ENCODE measurements at places on chromosomes 4 and X. TPM values are rescaled to one million over a fixed set of nuclear protein-coding genes. Genes with fewer than 3 reads are reported as not detected.

GRCh38 chrX:149846789-149847188 lies 34.2 kb upstream of the MAGEA8 start:
- no peak for DNase-seq

DNA sequence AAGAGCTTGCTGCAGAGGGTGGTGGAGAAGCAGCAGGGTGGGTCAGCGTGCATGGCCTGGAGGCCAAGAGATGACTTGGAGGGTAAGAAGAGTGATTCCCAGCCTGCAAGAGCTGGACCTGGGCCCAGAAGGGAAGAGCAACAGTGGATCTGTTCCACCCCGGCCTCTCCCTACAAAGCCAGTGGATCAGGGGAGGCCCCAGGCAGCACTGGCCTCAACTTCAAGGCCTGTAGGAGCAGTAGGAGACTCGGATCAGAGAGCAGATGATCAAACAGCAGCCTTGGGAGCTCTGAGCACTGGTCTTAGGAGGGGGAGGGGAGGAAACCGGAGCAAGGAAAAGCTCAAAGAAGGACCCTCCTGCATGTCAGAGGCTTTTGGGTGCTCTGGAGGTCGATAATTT lies 7.6 kb downstream of the L1CAM start:
- DNase-seq: no peak

GRCh38 chr4:20384456-20384855 lies 132.8 kb downstream of the SLIT2 start:
- DNase-seq: no peak

GRCh38 chr4:58957711-58958110 lies 1847.5 kb upstream of the IGFBP7 start:
- no peak for DNase-seq

GRCh38 chrX:115036029-115036428 lies 18.6 kb upstream of the IL13RA2 start:
- no peak for DNase-seq

DNA sequence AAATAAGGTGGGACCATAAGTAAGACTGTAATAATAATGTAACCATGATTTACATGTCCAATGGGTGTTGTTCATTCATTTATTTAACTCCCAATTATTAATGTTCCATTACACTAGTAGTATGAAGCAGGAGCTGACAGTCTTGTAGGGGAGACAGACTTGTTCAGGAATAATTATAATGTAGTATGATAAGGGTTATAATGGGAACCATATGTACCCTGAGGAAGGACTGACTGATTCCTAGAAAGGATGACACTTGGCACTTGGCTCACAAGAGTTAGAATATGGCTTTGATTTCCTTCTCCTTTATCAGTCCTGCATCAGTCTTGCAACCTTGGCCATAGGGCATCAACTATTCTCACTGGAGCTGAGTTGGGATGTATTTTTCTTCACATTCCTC lies 24.2 kb downstream of the PCDH7 start:
- no peak for DNase-seq

DNA sequence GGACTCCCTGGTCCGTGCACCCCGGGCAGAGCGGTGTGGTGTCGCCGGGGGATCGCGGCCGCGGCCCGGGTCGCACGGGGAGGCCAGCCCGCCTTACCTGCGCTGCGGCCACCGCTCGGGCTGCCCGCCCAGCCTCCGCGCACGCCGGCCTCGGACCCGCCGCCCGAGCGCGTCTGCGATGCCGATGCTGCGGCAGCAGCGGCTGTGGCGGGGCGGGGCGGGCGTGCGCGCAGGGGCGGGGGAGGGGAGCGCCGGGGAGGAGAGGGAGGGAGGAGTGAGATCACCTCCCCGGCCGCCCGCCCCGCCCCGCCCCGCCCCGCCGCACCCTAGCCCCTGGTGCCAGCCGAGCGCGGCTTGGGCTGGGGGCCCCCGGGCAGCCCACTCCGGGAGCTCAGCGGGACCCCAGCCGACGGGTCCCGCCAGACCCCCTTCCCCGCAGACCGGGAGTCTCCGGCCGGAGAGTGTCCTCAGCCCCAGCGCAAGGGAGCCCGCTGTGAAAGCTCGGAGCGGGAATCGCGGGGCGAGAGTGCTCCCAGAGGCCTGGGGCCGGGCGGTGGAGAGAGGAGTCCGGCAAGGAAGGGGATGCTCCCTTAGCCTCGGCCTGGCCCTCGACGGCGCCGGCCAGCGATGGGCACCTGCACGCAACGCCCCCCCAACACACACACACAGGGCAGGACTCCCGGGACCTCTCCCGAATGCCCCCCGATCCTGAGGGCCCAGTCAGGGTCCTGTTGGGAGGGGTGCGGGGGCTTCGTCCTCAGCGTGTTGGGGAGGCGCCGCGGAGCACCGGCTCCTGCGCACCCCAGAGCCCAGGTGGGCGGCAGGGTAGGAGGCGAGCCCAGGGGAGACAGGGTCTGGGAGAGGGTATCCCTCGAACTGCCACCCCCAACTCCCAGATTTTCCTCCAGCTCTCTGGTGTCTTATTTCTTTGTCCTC lies at the start of gene L1CAM:
Gene L1CAM, minus strand, starts transcription at position 206 of the 936 bp plus-strand sequence. CDS start 10,337 bp downstream, outside the sequence.
- peak; percentile 42 for DNase-seq

- no peak for DNase-seq
These were observed 68.8 kb upstream of the PRPS1 start for GRCh38 chrX:107559506-107559905.

DNA sequence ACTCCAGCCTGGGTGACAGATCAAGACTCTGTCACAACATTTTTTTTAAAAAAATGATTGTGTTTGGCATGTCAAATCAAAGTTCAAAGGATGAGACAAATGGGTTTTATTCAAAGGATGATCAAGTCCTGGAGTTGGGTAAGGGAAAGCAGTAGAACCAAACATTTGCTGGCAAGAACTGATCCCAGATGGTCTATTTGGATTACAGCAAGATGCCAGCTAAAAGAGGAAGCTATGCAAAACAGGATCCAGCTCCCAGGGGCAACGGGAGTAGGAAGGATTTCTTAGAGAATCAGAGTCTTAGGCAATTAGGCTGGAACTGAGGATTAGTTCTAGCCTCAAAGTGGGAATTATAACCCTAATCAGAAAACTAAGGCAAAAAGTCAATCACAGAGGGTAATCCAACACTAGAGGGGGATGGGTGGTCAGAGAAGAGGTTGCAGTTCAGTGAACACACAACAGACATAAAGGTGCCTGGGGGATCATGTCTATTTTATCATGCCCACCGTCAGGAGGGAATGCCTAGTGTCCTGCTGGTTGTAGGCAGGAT lies 133.0 kb upstream of the PLS3 start:
- DNase-seq: no peak

- DNase-seq: no peak
These were observed 23.3 kb upstream of the EOLA2 start for GRCh38 chrX:149961572-149961971.

DNA sequence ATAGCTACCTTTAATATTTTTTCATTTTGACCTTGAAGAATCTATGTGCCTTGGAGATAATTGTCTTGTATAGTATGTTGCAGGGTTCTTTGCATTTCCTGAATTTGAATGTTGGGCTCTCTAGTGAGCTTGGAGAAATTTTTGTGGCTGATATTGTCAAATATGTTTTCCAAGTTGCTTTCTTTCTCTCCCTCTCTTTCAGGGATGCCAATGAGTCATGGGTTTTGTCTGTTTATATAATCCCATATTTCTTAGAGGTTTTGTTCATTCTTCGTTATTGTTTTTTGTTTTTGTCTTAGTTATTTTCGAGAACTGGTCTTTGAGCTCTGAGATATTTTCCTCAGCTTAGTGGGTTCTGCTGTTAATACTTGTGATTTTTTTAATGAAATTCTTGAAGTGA lies 20.7 kb downstream of the RAB40AL start:
- DNase-seq: no peak

DNA sequence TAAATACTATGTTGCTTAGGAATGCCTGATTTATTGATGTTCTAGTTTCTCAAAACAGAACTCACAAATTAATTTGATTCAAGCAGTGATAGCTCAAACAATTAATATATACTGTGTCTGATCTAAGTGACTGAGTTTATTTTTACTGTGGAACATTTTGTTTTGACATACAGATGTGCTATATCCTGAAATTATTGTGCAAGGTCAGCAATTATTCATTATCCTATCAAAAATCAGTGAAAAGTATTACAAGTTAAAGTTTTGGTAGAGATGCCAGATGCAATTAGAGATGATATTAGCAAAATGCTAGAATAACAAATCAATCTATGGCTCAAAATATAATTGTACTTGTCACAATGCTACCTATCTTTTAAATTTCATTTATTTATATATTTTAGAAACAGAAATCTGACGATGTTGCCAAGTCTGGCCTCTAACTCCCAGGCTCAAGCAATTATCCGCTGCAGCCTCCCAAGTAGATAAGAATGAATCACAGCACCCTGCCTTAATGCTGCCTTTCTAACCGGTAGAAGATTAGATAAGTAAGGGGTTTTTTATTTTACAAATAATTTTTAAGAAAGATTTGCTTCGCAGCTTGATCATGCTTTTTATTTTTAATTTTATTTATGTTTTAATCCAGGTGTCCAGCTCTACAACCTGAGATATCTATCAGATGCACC lies 825.5 kb upstream of the NDST4 start:
- DNase-seq: no peak

GRCh38 chrX:153662266-153662665 lies 11.3 kb downstream of the PNCK start:
- no peak for DNase-seq

DNA sequence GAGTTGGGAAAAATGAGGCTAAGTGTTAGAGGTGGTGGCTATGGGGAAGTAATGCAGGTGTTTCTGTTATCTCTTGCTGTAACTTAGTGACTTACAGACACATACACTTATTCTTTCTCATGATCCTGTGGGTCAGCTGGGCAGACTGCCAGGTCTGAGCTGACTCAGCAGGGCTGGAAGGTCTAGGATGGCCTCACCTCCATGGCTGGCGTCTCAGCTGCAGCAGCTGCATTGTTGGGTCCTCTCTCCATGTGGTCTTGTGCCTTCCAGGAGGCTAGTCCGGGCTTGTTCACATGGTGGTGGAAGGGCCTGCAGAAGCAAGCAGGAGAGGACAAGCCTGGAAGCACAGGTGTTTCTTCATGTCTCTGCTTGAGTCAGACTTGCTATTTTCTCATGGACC lies 172.7 kb downstream of the NHS start:
- peak; percentile 80 for DNase-seq

GRCh38 chrX:49910344-49910743 lies 12.1 kb upstream of the CLCN5 start:
- peak; percentile 13 for DNase-seq

GRCh38 chr4:176377780-176378179 lies 58.0 kb downstream of the SPCS3 start:
- no peak for DNase-seq

- no peak for DNase-seq
These were observed 167.8 kb downstream of the ZNF330 start for GRCh38 chr4:141388481-141388880.

DNA sequence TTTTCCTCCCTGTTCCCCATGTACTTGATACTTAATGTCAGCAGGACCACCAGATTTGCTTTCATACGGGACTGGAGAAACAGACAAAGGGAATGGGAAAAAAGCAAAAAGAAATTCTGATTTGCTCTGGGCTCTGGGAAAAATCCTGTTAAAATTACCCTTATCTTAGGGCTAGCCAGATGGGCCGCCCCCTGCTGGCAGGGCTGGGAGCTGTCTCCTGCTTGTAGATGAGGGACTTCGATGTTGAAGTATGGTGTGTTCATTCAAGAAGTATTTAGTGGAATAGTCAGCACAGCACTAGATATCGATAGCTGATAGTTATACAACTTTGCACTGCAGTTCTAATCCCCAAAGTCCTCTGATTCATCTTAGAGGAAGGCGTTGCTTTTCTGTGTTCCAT lies 45.8 kb downstream of the BCORL1 start:
- DNase-seq: peak; percentile 18

GRCh38 chrX:87582453-87582852 lies 64.9 kb downstream of the KLHL4 start:
- no peak for DNase-seq

- DNase-seq: no peak
These were observed 1219.3 kb upstream of the PRKX start for GRCh38 chrX:4932790-4933189.

- DNase-seq: no peak
These were observed 183.5 kb upstream of the GALNTL6 start for GRCh38 chr4:171629737-171630136.

- DNase-seq: peak; percentile 24
These were observed 549.4 kb downstream of the TLL1 start for GRCh38 chr4:166422475-166422874.

GRCh38 chrX:12113321-12113720 lies 25.0 kb upstream of the FRMPD4 start:
- no peak for DNase-seq

DNA sequence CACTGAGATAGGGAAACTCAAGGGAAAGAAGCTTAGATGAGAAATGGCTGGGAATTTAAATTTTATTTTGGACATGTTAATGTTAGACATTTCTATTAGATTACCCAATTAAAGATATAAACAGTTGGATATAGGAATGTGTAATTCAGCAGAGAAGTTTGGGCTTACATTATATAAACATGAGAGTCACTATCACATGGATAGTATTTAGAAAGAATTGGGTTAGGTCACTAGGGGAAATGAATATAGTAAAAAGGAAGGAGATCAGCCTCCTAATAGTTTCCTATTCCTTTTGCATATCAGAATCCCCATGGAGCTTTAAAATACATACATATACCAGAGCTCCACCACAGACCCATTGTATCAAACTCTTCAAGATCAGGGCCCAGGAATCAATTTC lies 19.6 kb upstream of the CXCL5 start:
- no peak for DNase-seq

DNA sequence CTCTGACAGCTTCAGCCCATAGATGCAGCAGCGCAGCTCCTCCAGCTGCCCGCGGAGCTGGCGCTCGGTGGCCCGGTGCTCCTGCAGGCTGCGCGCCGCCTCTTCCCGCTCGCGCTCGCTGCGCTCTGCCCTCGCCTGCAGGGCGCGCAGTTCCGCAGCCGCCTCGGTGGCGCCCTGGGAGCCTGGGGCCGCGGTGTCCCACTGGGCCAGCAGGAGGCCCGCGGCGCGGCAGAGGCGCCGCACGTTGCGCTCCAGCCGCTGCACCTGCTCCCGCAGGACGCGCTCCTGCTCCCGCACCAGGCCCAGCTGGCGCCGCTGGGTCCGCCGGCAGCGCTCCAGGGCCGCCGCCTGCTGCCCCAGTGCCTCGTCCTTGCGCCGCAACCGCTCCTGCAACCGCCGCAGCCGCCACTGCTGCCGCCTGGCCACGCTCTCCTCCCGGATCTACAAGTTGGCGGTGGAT lies 10.1 kb downstream of the C4orf50 start:
- DNase-seq: no peak

DNA sequence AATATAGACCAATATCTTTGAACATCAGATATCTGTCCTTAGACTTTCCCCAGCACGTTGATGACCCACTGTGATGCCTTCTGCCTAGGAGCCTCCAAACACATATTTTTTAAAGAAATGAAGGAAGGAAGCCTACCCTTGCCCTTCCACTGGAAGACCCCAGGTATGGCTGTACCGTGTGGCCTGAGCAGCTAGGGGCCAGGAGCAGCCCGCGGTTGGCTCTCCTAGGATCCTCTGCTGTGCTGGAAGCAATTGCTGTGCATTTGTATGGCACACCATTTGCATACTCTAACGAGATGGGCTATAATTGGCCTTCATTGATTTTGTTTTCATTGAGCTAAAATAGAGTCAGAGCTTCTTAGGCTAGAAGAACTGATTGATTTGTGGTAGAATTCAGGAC lies 128.8 kb downstream of the GPAT3 start:
- DNase-seq: no peak

- DNase-seq: no peak
These were observed 251.4 kb downstream of the DTHD1 start for GRCh38 chr4:36532670-36533379.

- peak; percentile 51 for DNase-seq
These were observed 158.7 kb downstream of the SPRY1 start for GRCh38 chr4:123555233-123555806.

CCDC120 gene
- total RNA-seq: 0.46 TPM

SSX4B gene
- total RNA-seq: not detected

XK gene
- total RNA-seq: 1.7 TPM

APBB2 gene
- 32.9 TPM for total RNA-seq

ZNF280C gene
- total RNA-seq: 3.8 TPM

RHOXF2 gene
- not detected for total RNA-seq

SPCS3 gene
- 73.1 TPM for total RNA-seq
